ENCODE measurements at places on chromosomes 1 and 21.

GRCh38 chr1:22709891-22710700, 543 bp upstream of the EPHB2 start:
- peak; percentile 57 for DNase-seq

DNA sequence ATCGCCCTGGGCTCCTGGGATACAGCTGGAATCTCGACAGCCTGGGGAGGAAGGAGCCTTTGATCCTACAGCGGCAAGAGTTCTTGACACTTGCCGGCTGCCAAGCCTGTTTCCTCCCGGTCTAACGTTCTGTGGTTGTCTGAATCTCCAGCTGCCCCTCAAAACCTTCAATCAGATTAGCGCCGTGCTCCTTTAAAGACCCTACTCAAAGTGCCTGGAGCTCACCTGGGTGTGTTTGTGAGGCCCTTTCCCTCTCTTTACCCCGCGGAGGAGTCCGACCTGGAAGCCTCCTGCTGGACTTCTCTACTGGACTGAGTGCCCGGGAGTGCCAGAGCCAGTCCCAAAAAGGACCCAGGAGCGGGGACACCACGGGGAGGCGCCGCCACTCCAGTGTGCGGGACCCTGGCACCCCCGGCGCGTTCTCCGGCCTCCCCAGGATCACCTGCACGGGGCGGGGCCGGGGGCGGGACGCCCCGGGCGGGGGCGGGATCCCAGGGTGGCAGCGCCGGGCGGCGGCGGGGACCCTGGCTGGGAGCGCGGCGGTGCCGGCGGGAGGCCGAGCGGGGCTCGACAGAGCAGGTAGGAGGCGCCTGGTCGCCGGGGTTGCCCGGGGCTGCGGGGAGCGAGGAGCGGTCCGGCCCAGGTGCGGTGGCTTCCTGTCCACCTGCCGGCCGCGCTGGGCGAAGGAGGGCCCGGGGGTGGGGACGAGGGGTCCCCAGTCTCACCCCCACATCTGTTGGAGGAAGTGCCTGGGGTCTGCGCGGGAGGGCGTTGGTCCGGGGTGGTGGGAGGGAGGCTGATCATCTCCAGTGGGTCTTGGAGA, at the start of gene NCMAP:
NCMAP (plus strand) TSS at position 497 of the 823 bp plus-strand sequence. CDS start 39,344 bp downstream, outside the sequence.
- peak; percentile 56 for DNase-seq

DNA sequence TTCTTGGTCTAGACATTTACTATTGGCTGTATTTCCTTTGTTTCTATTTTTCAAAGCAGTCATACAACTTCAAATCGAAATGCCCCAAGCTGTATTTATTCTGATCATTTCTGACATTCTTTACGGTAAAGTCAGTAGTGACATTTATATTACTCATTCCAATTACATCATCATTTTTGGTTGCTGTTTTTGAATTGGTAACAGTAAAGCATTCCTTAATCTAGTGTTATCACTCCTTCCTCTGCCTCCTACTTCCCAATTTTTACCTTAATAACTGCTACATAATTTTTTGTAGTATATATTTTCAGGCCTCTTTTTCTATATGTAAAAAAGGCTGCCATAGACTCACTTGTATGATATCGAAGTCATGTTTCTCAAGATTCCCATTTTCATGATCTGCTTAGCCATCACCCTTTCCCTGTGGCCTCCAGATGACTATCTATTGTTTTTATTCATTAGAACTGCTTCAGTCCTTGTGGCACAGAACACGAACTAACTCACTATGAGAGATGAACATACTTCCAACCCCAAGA, 167.2 kb downstream of the RUNX1 start:
- DNase-seq = no peak

DNA sequence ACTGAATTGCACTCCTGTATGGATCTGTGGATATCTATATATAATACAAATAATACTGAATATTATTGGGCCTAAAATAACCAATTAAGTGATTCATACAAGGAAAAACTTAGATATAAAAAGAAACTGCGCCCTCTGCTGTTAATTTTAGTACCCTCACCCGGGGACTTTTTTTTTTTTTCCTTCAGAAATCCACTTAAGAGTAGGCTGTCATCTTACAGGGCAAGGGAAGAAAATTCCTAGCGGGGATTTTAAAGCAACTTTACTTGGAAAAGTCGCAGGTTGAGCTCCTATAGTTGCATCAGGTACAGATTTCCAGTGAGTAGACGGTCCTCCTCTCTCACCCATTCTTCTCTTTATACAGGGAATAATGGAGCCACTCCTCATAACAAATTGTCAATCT, 1.3 kb downstream of the NTNG1 start:
- no peak for DNase-seq

GRCh38 chr1:96187020-96187419, 534.6 kb upstream of the PTBP2 start:
- DNase-seq = no peak

GRCh38 chr1:194347200-194347599, 1160.8 kb upstream of the B3GALT2 start:
- DNase-seq = no peak

DNA sequence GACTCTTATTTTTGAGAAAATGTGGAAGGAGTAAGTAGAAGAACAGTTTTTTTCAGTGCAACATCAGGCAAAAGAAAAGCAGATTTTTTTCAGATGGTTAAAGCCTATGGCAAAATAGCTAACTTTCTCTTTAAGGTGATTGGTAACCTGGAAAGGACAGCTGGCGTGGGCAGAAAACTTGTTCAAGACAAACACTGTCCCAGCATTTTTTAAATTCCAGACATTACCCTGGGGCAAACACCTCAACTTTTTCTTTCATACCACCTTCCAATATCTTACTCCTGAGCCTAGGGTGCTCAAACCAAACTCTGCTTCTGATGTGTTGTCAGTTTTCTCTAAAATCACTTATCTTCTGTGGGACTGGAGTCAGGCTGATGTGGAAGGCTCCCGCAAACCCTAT, 2.7 kb upstream of the LEPR start:
- DNase-seq = no peak

DNA sequence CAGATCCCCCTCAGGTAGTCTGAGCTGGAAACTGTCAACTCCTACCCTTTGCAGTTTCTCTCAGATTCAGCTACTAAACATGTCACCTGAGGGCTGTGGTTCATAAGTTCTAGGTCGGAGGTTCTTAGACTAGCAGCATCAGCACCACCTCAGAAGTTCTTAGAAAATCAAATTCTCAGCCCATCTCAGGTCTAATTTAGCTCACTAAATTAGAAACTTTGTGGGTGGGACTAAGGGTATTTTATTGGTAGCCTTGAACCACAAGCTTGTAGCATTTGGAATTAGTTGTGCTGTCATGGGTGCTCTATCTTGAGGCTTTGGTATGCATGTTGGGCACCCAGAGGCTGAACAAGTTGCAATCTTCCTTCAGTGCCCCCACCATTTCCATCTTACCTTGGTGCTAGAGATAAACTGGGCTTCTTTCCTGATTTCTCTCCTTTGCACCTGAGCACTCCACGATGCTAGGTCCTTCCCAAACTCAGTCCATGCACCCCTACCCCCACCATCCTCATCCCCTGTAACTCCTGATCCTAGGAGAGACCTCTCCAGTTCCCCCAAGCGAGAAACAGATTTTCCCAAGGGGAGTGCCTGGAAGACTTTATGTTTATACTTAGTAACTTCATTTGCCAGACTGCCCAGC, 54.2 kb downstream of the S1PR1 start:
- DNase-seq = no peak

GRCh38 chr1:57192222-57192621, 226.4 kb upstream of the C8B start:
- no peak for DNase-seq
